ENCODE measurements at places on chromosomes 12 and 14. TPM values are rescaled to one million over a fixed set of nuclear protein-coding genes. Genes with fewer than 3 reads are reported as not detected.

DNA sequence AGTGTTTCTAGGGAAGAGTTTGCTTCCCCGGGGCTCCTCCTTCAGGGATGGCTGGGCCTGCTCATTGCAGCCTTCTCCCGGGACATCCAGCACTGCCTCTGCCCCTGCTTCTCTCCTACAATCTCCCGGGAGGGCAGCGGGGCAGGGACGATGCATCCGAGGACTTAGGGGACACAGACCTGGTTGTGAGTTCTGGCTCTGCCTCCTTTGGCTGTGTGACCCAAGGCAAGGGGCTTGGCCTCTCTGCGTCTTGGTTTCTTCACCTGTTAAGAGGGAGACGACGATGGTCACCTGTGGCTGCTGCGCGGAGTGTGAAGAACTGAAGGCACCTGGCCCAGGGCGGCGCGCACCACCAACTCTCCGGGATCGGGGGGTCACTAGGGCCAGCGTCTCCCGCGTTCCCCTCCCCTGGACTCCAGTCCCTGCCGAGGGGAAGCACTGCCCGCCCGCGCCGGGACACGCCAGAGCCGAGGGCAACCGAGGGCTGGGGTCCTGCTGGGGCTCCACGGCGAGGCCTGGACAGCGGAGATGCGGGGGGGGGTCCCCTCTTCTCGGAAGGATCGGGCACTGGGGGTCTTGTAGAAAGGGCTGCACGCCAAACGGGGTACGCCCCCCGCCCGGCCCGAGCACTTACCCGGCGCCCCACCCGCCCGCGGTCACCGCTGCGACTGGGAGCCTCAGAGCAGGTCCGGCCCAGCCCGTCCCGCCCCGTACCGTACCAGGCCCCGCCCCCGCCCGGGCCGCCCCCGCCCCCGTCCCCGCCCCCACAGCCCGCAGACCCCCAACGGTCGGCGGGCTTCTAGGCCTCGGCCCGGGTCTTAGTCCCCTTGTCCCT, at the start of gene HVCN1:
Gene HVCN1 (minus strand): TSS at position 670 of the 835 bp plus-strand sequence. CDS start 5,870 bp downstream, outside the sequence.
- DNase-seq: peak; percentile 29

GRCh38 chr14:59868021-59868420, 2.6 kb downstream of the RTN1 start:
- no peak for DNase-seq

DNA sequence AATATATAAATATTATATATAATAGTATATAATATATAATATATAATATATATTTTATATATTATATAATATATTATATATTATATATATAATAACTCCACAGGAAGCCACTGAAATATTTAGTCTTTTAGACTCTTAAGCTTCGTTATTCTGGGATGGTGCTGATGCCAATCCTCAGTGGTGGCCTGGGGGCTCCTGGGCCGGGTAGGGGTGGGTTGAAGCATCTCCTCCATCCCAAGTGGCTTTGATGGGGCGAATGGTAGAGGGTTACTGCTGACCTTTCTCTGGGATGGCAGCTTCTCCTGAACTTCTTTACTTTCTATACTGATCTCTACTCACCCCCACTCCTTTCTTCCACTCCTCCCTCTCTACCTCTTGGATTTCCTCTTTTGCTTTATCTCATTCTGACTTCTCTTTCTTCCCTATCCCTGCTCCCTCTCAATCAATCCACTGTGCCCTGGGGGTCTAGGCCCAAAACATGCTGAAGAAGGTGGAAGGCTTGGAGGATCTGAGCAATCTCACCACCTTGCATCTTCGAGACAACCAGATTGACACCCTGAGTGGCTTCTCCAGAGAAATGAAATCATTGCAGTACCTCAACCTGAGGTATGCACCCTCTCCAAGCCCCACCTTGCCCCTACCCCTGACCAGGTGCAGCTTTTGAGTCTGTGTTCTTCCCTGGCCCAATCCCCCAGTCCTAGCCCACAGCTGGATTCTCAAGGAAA, 4.8 kb upstream of the ENO2 start:
- DNase-seq: no peak

The KIF5A gene
- total RNA-seq: 314 TPM

Measured in glutamatergic neuron (in vitro differentiated cells).